Pancreas (tissue), 10 donors: ENCODE measurements at places on chromosomes 1 and 21. TPM values are rescaled to one million over a fixed set of nuclear protein-coding genes. Genes with fewer than 3 reads are reported as not detected.

- DNase-seq = no peak
These were observed 645.6 kb upstream of the ADGRL2 start for GRCh38 chr1:81155131-81155530.

DNA sequence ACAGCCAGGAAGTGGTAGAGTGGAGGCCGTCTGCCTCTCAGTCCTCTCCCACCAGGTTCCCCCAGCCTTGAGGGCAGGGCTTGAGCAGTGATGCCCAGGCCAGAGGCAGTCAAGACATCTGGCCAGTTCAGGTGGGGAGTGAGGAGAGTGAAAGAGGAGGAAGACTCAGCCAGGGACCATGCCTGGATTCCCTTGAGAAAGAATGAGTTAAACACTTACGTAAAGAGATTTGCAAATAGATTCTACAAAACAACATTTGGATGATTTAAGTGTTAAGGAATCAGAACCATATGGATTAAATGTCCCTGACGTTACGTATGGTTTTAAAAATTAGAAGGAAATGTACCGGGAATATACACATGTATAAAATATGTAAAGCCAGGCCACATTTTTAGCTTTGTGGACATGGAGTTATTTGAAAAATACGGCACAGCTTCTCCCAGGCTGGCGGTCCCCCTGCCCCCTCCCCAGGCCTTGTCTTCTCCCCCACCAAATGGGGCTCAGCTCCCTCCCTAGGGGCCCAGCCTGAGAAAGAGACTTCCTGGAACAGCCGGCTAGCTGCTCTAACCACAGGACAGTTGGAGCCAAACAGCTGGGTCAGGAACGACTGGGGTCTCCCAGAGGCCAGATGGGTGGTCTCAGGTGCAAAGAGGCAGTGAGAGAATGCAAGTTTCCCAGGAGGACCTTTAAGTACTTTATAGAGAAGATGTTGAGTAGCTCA lies 188.3 kb upstream of the EDN2 start:
- DNase-seq = no peak

DNA sequence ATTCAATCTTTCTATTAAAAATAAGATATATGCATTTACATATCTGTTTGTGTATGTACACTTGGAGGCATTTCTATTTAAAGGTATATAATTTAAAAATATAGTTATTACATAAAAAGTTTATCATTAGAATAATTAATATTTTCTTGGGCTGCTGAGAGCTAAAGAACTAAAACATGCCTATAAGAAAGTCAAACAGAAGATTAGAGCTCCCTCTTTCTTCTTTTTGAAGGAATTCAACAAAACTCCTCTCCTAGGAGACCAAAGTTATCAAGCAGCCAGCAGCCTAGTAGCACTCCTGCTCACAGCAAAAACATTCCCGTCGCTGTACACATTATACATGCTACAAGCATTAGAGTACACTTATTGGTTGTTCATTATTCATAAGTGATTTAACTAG lies 216.4 kb downstream of the VAV3 start:
- no peak for DNase-seq

GRCh38 chr1:77540501-77541161 lies 141.8 kb downstream of the ZZZ3 start:
- no peak for DNase-seq

Gene G0S2
- 14.1 TPM for total RNA-seq

GRCh38 chr1:93442008-93442666 lies 5.8 kb upstream of the FNBP1L start:
- DNase-seq = no peak

DNA sequence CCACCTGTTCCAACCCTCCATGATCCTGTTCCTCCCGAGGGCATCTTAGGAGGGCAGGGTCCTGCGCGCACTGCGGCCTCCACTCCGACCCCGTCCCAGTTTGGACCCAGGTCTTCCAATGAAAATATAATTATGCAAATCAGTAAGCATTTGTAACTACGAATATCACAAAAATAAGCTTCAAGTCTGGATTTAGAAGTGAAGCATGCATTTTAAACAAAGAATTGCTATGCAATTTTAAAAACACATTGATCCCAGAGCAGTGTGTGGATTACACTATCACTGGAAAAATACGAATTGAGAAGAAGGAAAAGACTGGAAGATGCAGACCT lies 673 bp downstream of the PRMT2 start:
- no peak for DNase-seq

DNA sequence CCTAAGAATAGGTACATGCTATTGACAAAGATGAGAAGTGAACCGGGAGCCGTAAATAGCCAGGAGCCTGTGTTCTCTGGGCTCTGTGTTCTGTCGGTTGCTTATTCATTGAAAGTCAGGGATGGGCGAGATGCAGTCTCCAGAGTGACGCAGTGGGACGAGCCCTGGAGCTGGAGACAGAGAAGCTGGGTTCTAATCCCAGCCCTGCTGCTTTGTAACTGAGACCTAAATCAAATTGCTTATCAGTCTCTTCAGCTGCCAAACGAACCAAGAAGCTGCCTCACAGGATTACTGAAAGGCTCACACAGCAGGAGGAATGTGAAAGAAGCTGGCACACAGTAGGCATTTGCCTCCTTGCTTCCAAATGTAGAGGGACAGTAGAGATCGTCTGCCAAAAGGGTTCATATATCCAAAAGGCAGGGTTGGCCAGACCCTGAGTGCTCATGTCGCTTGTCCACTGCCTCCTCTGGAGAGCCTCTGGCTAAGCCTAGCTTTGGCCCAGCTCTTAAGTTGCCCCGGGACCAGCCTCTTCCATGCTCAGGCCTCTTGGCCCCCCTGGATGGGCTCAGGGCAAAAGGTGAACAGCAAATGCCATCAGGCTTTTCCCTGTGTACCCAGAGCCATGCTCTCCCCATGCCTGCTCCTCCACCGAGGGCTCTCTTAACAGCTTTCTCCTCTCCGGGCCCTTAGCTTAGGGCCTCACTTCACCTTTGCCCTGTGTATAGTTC lies 134.2 kb upstream of the IPO9 start:
- no peak for DNase-seq

DNA sequence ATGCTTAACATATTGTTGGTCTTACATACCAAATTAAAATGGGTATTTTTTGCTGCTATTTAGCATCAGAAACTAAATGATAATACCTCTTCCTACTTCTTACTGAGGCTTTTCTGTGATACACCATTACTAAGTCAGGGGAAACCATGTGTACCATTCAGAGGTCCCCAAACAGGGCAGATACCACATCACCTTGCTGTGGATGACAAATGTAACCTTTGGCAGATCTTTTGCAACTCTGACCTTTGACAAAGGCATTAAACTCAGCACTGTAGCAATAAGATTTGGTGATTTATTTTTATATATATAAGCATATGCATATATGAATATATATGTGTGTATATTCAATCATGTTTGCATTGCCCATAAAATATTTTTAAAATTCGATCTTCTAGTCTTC lies 2.9 kb downstream of the FAM177B start:
- no peak for DNase-seq

GRCh38 chr1:94855307-94855700 lies 35.1 kb downstream of the SLC44A3 start:
- DNase-seq = no peak

Gene PDE9A
- total RNA-seq = 4.4 TPM

DNA sequence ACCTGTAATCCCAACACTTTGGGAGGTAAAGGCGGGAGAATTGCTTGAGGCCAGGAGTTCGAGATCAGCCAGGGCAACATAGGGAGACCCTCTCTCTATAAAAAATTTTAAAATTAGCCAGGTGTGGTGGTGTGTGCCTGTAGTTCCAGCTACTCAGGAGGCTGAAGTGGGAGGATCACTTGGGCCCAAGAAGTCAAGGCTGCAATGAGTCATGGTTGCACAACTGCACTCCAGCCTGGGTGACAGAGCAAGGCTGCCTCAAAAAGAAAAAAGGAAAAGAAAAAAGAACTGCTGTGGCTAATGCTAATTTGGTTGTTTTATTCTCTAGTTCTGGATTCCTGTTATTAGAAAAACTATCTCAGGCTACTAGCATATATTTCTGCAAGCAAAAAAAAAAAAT lies 29.8 kb downstream of the DBT start:
- no peak for DNase-seq

DNA sequence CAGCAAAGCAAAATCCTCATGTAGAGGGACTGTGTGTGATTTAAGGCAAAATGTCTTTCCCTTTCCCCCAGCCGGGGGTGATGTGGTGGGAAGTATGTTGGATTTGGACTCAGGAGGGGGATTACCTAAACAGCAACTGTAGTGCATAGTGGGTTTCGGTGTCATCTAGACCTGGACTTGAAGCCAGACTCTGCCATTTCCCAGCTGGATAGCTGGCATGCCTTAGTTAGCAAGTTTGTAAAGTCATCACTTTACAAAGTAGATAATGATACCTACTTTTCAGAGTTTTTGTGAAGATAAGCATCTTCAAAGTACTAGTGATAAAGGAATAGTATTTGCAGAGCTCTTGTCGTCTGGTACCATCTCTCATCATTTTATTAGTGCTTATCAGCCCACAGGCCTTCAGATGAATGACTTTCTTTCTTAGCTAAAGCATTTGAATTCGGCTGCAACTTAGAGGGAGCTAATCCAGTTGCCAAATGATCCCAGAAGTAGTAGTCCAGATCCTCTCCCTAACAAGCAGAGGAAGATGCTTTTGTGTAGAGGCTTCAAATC lies 56.2 kb upstream of the ROR1 start:
- no peak for DNase-seq

DNA sequence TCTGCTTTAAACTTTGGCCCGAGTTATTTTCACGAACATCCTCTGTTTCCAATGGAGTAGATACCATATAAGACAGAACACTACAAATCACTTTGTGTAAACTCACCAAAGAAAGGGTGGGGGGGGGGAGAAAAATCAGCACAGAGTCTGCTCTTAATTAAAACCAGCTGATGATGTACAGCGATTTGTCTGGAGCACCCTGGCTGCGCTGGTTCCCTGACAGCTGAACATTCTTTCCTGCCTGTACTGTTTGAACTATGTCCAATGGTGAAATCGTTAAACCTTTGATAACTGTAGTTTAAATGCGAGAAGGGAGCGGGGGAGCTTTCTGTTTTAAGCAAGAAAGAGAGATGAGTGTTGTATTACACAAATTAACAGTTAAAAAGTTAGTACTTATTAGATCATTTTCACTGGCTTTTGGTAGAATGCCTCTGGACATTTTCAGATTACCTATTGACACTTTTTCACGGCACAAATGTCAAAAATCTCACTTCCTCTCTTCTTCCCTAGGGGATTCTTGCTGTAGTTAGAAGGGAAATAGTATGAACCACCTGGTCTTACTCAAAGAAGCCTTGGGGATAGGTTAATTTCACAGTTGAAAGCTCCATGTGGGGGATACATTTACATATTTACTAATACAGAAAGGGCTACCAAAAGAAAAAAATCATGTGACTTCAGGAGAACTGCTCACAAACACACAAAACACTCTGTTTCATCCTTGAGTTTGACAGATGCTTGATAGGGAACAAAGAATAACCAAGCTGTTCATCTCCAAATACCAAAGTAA lies 140.2 kb upstream of the RUNX1 start:
- DNase-seq = no peak

GRCh38 chr1:33455539-33456501 lies 16.6 kb upstream of the ZSCAN20 start:
- peak; percentile 56 for DNase-seq

Gene FCRL5
- total RNA-seq = 0.09 TPM
